ENCODE measurements at places on chromosomes 2 and 18. TPM values are rescaled to one million over a fixed set of nuclear protein-coding genes. Genes with fewer than 3 reads are reported as not detected.

DNA sequence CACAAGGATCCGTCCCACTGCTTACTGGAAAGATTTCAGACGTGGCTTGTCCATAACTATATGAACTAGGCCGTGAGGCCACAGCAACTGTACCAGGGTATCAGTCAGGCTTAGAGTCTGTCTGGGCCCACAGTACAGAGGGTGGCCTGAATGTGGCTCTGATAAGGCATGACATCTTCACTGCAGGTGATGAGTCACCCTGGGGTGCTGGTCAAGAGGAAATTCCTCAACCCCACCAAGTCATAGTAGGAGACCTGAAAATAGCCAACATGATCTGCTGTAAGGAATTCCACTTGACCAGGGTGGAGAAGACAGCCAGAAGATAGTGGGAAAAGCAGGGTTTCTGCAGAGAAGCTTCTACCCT is 107.7 kb downstream of the INHBB start:
- DNase-seq: no peak

- no peak for DNase-seq
Measured at GRCh38 chr2:189412330-189412953, 28.8 kb upstream of the WDR75 start.

DNA sequence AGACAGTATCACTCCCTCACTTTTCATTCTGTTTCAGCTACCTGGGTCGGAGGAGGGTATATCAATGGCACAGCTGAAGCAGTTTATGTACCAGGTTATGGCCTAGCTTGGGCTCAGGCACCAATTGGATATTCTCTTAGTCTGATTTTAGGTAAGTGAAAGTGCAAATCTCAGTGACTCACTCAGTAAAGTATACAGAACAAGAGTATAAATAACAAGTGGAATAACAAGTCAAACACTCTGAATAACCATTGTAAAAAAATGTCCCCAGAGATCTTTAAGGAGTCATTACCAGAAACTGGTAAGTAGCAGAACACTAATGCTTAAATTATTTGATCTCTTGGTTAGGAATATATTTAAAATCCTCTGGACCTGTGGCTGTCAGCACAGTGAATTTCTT is 5.7 kb downstream of the SLC5A7 start:
- DNase-seq: peak; percentile 4

- no peak for DNase-seq
Measured at GRCh38 chr2:148027822-148028221, 6.9 kb downstream of the MBD5 start.

- DNase-seq: no peak
Measured at GRCh38 chr2:219671279-219671678, 43.8 kb downstream of the SLC4A3 start.

DNA sequence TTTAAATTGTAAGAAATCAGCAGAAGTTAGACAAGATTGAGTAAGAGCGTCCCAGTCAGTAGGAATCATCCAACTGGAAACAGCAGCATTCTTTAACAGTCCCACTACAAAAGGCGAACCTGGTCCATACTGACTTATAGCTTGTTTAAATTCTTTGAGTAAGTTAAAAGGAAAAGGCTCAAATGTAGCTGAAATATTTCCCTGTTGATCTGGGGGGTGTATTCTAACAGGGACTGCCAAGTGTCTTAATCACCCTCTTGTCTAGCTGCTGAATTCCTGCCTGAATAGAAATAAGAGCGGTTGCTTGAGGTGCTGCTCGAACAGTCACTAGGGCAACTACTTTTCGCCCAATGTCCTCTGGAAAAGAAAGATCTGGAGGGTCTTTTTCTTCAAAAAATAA is 56.4 kb upstream of the FMNL2 start:
- no peak for DNase-seq

- DNase-seq: no peak
Measured at GRCh38 chr2:126888046-126888445, 10.6 kb upstream of the TEX51 start.

DNA sequence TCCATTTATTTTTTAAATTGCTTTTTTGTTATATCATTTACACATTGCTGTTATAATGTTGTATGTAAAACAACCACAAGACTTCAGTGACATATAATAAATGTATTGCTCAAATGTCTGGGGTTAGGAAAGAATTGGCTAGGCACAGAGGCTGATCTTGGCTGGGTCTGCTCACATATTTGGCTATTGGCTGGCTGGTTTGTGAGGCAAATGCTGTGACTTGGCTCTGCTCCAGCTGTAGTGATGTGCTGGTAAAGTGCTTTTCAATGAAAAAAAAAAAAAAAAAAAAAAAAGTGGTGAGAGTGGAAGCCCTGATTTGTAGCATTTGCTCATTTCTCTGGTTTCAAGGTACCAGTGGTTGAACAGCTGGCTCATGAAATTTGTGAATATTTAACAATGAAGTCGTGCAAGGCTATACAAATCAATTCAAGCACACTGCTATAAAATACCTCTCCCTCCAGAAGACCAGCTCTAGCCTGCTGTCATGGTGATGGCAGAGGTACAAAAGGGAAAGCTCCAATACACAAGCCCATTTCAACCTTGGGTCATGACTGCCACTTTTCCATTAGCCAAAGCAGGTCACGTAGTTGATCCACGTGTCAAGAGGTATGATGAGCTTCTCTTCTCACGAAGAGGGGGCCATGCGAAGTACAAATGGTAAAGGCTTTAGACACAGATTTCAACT is 43.7 kb upstream of the RIT2 start:
- DNase-seq: no peak

DNA sequence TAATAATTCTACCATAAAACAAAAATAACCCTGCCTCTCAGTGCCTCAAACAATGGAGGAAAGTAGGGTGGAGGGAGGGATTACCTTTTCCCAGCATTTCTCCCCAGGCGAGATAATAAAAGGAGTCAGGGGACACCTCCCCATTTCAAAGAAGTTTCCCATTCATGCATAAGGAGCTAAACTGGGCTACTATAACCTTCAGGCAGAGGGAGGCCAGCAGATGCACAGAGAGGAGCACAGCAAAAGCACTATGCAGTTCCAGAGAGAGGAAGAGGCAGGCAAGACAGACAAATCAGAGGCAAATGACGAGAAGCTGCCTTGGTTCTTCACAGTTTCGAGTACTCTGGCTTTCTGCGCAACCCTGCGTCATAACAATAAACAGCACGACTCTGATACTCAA is 17.4 kb downstream of the CFAP210 start:
- DNase-seq: no peak

- no peak for DNase-seq
Measured at GRCh38 chr18:36130883-36131653, 1.4 kb downstream of the ELP2 start.

DNA sequence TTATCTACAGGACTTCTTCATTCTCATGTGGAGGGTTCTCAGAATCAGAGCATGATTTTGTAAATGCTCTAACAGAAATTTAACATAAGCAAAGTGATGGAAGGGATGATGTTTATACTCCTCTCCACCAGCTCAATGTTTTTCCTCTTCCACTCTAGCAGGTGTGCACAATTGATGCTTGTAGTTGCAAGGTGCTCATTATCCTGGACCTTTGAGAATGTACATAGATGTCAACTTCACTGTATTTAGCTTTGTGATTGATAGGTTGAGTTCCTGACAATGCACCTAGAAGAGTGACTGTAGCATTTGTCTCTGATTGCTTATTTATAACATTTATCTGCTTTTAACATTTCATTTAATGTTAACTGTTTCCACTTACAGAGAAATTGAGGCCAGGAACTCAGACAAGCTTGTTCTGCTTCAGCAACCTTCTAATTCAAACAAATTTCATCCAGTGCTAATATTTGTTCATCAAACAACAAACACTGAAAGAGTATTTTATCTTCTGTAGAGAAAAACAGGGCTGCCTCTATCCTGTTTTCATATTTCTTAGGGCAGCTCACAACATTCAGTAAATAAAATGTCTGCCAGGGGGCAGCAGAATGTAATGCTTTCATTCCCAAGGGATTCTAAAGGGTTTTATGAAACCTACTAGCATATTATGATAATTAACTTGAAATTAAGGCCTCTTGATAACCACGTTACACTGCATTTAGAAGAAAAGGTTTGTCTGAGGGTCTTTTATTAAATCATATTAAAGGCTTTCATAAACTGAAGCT is 127.9 kb upstream of the NOL4 start:
- DNase-seq: no peak

- peak; percentile 47 for DNase-seq
Measured at GRCh38 chr2:151053661-151053990, 208.0 kb downstream of the RBM43 start.

GRCh38 chr2:47033102-47033880 is 117.7 kb upstream of the MCFD2 start:
- DNase-seq: no peak

- DNase-seq: no peak
Measured at GRCh38 chr2:68765739-68766375, 31.2 kb downstream of the ARHGAP25 start.

GRCh38 chr2:170843656-170844055 is 27.0 kb downstream of the GAD1 start:
- no peak for DNase-seq

DNA sequence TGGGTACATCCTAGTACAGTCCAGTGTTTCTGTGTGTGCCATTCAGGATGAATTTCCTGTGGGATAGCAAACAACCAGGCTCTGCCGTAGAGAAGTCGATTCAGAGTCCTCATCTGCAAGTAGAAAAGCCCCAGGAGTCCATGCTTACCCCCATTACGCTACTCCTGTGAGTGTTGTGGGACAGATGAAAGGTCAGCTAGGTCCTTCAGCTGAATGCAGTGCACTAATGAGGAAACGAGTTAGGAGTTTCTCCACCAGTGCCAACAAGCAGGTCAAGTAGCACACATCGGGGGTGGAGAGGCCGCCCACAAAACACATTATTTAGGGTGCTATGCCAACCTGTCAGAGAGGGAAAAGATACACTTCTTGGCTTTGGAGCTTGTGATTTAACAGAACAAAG is 2.5 kb upstream of the GPR39 start:
- DNase-seq: no peak

DNA sequence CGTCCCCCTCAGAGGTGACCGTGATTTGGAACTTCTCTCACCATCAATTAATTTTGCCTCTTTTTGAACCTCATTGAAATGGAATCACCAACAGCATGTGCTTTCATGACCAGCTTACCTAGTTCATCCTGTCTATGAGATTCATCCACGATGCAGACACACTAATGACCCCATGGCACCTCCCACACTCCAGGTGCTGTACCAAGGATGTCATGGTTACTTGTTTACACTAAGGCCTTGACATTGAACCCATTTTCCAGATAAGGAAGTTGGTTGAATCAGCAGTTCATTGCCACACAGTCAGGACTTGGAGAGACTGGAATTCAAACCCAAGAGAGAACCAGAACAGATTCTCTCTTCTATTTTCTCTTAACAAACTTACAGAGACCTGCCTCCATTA is 139.0 kb downstream of the ZFP36L2 start:
- peak; percentile 55 for DNase-seq

GRCh38 chr2:181679544-181679979 is 755 bp downstream of the NEUROD1 start:
- DNase-seq: no peak

The CRYGD gene
- total RNA-seq: not detected

The IL1A gene
- total RNA-seq: 311 TPM

The SLC14A1 gene
- 0.25 TPM for total RNA-seq

The OSBPL6 gene
- total RNA-seq: 11.8 TPM

The RAX gene
- total RNA-seq: not detected

The MOGAT1 gene
- not detected for total RNA-seq

The GLB1L gene
- total RNA-seq: 5.0 TPM

The NTSR2 gene
- not detected for total RNA-seq
